ENCODE measurements at places on chromosomes 12 and 14.

DNA sequence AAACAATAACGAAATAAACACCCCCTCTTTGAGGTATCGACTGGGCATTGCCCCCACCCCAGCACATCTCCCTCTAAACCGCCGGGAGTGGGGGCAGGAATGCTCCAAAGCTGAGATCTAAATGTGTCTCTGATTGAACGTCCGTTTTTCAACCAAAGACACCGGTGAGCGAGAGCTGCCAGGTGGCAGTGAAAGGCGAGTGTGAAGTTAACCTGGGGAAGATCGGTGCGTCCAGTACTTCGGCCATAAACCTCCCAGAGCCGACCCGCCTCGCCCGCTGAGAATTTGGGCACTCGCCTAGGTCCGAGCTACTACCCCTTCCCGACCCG lies 625 bp downstream of the ANGEL1 start:
- no peak for DNase-seq

- no peak for DNase-seq
Measured at GRCh38 chr12:78386871-78387270, 477.7 kb upstream of the SYT1 start.

- no peak for DNase-seq
Measured at GRCh38 chr14:22188318-22188717, 400.7 kb downstream of the DAD1 start.

DNA sequence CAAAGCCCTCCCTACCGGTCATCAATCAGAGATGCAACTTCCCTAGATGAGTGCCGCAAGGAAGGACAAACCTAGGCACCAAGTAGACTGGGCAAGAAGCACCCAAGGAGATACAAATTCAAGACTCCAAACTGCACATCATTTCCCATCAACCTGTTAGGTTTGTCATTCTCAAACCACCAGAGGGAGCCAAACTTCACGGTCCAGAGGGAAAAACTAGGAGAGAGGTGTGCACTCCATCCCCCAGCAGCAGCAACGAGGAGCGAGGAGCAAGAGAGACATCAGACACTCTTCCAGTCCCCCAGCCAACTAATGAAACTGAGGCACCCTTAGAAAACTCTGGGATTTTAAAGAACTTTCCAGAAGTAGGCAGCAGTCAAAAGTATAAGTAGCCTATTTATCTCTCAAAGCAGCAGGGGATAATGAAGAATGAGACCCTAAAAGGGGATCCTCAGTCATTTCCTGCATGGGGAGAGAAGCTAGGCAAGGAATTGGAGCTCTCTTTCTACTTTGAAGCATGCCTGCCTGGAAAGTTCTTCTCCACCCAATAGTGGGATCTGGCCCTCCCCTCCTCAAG lies 37.0 kb upstream of the NT5DC3 start:
- DNase-seq: peak; percentile 78

DNA sequence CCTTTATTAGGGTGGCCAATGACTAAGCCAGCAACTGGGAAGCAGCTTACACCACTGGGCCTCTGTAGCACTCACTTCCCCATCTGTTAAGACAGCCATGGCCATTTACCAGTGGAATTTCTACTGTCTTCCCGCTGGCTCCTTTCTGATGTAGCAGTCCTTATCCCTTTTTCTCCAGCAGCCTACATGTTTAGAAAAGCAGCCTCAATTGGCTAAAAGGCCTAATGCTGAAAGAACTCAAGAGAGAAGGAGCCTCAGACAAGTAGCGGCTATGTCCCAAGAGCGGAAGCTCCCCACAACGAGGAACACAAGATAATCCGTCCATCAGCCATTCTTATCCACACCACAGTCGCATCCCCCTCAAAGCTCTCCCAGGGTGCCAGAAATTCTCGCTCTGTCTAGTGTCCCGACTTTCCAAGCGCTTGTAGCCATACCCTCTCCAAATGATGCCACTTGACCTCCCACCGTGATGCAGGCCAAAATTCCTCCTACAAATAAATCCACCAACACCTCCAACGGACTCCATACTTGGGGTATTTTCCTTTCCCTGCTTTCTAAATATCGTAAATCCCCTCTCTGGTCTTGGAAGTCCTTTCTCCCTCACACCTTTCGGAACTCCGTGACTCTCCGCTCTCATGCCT lies 624 bp downstream of the M6PR start:
- DNase-seq: peak; percentile 50

- peak; percentile 28 for DNase-seq
Measured at GRCh38 chr14:53619691-53620231, 336.9 kb downstream of the BMP4 start.

DNA sequence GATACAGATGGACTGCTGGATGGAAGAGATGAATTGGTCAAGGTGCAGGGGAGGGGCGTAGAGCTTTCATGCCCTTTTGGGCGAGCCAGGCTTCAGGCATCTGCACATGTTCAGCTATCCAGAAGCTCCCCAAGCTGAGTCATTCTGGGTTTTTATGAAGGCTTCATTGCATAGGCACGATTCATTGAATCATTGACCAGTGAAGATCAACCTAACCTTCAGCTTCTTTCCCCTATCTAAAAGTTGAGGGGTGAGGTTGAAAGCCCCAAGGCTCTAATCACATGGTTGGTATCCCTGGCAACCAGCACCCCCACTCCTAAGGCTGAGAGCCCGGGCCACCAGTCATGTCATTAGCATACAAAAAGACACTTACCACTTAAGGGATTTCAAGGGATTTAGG lies 36.3 kb downstream of the RPS29 start:
- DNase-seq: no peak

GRCh38 chr12:78229591-78230101 lies 399.0 kb downstream of the NAV3 start:
- peak; percentile 76 for DNase-seq

GRCh38 chr14:90815572-90815821 lies 733 bp downstream of the TTC7B start:
- no peak for DNase-seq

DNA sequence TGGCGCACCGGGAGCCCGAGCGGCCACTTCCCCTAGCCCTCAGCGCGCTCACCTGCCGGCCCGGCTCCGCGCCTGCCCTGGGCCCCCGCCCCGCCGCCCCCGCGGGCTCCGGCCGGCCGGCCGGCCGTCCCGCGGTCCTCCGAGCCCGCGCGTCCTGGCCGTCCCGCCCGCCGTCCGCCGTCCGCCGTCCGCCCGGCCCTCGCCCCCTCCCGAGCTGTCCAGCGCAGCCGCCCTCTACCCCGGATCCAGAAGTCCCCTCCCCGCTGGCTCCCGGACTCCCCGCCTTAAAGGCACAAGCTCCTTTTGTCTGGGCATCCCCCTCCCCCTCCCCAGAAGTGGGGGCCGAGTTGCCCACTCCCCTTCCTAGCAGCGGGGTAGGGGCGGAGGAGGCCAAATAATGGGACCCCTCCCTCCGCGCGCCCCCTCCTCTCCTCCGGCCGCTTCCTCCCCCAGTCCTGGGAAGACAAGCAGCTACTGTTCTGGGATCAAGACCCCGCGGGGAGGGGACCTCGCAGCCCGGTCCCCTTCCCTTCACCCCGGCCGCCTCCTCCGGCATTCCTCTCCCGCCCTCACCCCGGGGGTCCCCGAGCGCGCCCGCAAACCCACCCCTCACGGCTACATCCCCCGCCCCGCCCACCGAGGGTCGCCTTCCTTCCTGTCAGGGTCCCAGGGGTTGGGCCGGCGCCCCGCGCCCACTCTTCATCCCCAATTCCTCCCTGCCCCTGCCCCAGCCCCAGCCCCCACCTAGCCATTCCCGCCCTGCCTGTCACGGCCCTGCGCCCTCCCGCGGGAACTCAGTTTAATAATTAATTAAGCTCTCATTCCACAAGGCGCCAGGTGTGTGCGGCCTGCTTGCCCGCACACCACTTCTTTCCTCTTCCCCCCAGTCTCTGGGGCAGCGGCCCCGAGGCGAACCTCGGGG lies at the start of gene ADCY6:
Gene ADCY6 (minus strand): TSS at position 236 of the 922 bp plus-strand sequence. CDS start 5,655 bp downstream, outside the sequence.
- peak; percentile 58 for DNase-seq

DNA sequence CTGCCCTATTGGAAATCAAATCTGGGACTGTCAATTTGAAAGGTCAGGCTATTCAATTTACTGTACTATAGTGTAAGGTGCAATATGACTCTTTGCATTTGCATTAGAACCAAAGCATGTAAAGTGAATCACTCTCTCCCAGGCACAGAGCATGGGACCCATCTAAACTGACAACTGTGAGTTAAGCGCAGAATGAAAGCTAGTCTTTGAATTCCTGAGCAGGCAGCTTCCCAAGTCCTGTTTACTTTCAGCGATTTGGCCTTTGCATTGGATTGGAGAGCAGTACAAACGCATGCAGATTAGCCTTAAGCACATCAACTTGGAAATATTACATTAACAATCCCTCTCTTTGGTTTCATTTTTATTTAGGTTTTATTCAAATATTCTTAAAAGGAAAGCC lies 74.6 kb downstream of the RERG start:
- DNase-seq: no peak
